ENCODE measurements at places on chromosomes 16 and 17. TPM values are rescaled to one million over a fixed set of nuclear protein-coding genes. Genes with fewer than 3 reads are reported as not detected.

The RNF222 gene
- not detected for total RNA-seq

DNA sequence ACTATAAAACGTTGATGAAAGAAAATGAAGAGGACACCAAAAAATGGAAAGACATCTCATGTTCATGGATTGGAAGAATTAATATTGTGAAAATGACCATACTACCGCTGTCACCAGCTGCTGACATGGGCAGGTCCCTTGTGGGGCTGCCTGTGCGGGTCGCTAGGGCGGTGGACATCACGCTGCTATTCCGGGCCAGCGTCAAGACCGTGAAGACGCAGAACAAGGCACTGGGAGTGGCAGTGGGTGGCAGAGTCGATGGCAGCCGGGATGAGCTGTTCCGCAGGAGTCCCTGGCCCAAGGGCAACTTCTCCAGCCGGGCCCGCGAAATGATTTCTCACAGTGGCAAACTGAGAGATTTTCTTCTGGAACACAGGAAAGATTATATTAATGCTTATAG lies 48.2 kb upstream of the NSRP1 start:
- DNase-seq, result no peak
- no peak overlapping the region for H3K27ac ChIP-seq
- H3K4me1 ChIP-seq, result no peaks in the 10 kb centered on the region
- H3K27me3 ChIP-seq, result no peaks in the 10 kb centered on the region
- no peak overlapping the region for H3K4me3 ChIP-seq
- H3K36me3 ChIP-seq, result no peaks in the 10 kb centered on the region

The KRTAP4-5 gene
- not detected for total RNA-seq

The DHRS7C gene
- 39.5 TPM for total RNA-seq

DNA sequence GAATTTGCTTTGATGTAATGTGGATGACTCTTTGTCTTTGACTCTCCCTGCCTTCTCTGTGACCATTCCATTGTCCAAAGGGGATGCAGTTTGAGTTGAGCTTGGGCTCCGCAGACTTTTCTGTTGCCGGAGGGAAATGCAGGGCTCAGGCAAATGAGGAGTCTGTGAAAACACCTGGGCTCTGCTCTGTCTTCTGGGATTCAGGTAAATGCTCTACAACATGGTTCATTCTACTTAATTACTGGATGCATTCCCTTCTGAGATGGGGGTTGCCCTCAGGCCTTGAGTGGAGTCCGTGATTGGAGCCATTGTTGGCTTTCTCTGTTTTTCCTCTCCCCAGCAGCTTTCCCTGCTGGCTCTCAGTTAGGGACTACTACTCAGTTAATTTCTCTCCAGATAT lies 26.4 kb upstream of the SPNS2 start:
- H3K4me3 ChIP-seq, result no peak overlapping the region
- H3K27me3 ChIP-seq, result no peaks in the 10 kb centered on the region
- H3K27ac ChIP-seq, result no peak overlapping the region

The CCL4L2 gene
- total RNA-seq, result 6.8 TPM

GRCh38 chr17:19613979-19614378 lies 34.6 kb upstream of the ALDH3A2 start:
- H3K27me3 ChIP-seq, result no peaks in the 10 kb centered on the region
- DNase-seq, result no peak
- no peaks in the 10 kb centered on the region for H3K36me3 ChIP-seq
- no peak overlapping the region for H3K4me3 ChIP-seq
- H3K4me1 ChIP-seq, result no peaks in the 10 kb centered on the region

The FOXF1 gene
- total RNA-seq, result not detected

- no peaks in the 10 kb centered on the region for H3K4me1 ChIP-seq
- no peak for DNase-seq
- H3K27ac ChIP-seq, result no peak overlapping the region
- H3K4me3 ChIP-seq, result no peak overlapping the region
These were observed 1496.5 kb upstream of the GOT2 start for GRCh38 chr16:60230666-60231065.

DNA sequence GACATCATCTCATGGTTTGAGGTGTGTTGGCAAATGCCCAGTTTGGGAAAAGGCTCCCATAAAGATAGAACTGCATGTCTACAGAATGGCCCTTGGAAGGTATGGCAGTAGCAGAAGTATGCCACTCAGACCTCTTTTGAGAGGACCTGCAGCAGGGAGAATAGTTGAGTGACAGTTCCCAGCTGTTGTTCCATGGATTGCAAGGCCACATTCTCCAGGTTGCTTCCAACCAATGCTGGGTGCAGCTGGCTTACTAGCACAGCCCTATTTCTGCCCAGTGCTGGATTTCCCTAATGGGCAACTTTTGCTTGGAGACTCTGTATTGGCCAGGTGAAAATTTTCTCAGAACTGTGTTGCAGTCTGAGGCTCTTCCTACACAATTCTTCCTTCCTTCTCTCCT lies 266.2 kb downstream of the UTP18 start:
- no peak overlapping the region for H3K4me3 ChIP-seq
- H3K4me1 ChIP-seq, result no peaks in the 10 kb centered on the region
- peaks cover 10% of the 10 kb centered on the region for H3K27me3 ChIP-seq
- no peak for DNase-seq

Data from heart left ventricle (tissue), 16 donors.